Stimulated activated CD4-positive, alpha-beta T cell treated with anti-CD3 and anti-CD28 coated beads, Interleukin-15, amount 100 ng/mL, for 1 hour (primary cell): ENCODE measurements at places on chromosomes 5 and 9.
A peak's percentile ranks its signal among the peaks of the same experiment; 100 is the strongest.

DNA sequence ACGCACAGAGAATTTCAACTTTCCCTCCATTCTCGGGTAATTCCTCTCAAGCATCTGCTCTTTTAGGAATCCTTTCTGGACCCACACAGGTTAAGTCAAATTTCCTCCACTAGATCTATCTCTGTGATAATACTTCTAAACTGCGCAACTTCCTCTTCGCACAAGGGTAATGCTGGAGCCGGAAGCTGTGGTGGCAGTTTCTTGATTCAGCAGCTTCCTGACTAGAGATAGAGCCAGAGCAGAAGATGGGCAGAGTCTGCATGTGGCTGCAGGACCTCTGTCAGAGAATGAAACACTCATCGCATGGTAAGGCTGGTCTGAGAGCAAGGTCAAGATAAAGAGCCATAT is 11.1 kb upstream of the CDC42SE2 start:
- DNase-seq: peak; percentile 35

- DNase-seq: no peak
These were observed 210.1 kb upstream of the TRIM32 start for GRCh38 chr9:116476935-116477381.

- DNase-seq: no peak
These were observed 531 bp downstream of the ABO start for GRCh38 chr9:133274236-133275104.

- DNase-seq: no peak
These were observed 33.7 kb downstream of the LHX3 start for GRCh38 chr9:136171009-136171800.

DNA sequence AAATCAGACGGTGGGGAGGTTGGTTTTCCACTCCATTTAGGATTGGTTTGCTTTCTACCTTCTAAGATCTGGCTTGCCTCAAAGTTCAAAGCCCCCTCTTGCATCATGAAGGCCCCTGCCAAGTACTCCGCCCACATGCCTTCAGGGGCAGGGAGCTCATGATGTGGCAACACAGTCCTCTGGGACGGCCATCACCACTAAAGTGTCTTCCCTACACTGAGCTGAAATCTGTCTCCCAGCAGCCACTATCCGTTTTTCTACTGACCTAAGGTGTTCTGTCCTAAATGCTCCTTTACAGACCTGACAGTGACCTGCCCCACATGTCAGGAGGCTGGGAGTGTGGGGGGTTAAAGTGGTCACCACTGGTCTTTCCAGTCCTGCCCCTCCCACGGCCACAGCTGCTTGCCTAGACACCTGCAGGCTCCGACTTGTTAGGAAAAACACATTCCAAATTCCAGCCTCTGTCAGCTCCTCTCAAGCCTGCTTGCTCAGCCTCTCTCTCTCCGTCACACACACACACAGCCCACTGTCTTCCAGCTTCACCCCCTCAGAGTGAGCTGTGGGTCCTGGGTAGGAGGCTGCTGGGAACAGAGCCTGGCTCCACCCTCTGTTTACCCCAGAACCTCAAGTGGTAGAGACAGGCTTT is 44.9 kb downstream of the SHB start:
- DNase-seq: no peak

DNA sequence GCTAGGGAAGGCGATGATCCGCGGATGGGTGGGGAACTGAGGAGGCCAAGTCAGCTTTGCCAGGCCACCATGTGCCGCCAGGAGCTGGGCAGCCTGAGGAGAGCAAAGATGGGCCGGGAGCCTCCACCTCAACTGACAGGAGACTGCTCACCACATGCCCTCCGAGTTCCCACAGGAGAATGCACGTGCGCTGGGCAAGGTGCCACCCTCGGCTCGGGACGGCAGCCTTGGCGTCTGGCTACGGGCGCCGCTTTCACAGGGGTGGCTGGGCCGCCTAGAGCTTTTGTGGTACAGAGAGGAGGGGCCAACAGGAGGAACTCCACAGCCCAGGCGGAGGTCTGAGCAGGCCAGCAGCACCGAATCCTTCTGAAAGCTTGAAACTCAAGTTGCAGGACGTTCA is 5.3 kb upstream of the TBC1D9B start:
- DNase-seq: no peak

DNA sequence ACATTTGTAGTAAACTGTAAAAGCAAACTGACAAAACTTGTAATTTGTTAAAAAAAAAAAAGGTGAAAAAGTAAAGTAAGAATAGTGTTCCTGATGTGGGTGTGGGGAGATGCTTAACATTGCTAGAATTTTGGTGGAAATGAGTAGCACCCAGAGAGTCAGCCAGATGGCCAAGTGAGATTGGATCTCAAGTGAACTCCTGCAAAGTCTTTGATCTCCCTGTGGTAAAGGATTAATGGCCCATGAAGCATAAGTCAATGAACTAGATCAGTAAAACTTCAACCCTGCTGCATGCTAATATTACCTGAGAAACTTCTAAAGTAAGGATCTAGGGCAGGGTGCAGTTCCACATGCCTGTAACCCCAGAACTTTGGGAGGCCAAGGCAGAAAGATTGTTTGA is 19.0 kb upstream of the FAM169A start:
- DNase-seq: no peak

GRCh38 chr5:103207011-103207410 is 51.6 kb upstream of the MACIR start:
- DNase-seq: no peak

DNA sequence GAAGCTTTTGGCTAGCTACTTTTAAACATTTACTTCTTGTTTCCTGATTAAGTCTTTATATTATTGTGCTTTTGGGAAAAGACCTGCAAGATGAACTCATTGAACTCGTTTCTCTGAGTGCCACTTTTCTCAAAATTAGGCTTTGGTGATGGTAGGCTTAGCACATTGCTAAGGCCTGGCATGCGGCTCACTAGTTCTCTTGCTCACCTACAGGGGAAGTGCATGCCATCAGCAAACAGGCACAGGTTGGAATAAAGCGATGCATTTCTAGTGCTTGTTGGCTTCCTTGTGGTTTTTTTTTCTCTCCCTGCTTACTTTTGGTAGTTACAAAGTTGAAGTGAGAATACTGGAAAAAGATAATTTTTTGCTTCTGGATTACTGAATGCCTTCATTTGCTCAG is 41.4 kb downstream of the TLE4 start:
- no peak for DNase-seq

GRCh38 chr9:124852829-124853531 is at the start of gene WDR38:
Gene WDR38 (plus strand): TSS chr9:124853460. CDS start chr9:124853532, 72 bp downstream.
- peak; percentile 63 for DNase-seq

DNA sequence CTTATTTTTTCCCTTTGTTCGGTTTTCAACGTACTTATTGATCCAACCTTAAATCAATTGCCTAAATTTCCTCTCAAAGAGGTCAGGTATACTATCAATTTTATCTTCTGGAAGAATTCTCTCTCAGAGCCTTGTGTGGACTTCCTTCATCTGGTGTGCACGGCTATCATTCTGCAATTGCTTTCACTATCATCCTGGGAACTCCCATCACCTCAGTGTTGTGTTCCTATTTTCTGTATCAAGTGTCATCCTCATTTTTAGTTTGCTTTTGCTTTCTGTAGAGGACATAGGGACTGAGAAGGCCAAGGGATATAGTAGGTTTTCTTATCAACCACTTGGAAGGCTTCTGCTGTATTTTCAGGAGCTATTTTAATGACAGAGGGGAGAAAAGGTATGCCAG is 11.3 kb downstream of the STOM start:
- no peak for DNase-seq

DNA sequence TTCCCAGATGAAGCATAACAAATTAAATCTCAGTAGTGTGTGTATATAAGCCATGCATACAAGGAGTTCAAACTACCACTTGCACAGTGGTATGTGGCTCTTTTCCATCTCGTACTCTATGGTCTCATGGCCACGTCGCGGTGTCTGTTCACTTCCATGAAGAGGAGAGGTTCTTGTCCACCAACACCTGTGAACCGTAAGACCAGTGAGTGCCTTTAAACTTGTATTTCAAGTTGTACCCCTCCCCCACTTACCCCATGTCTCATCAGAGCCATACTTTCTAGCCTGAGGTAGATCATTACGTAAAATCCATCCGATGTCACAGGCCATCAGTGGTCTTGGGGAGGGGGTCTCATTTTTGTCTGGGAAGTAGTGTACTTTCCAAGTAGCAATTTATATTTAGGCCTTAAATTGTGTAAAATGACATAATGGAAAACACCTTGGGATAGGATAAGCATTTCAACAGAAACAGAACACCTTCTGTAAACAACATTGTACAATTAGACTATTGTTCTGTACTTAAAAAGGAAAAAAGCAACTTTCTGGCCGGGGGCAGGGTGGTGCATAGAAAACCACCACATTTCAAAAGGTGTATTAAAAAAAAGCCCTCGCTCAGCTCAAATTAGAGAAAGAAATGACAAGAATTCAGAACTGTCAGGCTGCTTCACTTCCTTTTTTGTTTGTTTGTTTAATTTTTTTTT is 163.0 kb downstream of the SMARCA2 start:
- no peak for DNase-seq

DNA sequence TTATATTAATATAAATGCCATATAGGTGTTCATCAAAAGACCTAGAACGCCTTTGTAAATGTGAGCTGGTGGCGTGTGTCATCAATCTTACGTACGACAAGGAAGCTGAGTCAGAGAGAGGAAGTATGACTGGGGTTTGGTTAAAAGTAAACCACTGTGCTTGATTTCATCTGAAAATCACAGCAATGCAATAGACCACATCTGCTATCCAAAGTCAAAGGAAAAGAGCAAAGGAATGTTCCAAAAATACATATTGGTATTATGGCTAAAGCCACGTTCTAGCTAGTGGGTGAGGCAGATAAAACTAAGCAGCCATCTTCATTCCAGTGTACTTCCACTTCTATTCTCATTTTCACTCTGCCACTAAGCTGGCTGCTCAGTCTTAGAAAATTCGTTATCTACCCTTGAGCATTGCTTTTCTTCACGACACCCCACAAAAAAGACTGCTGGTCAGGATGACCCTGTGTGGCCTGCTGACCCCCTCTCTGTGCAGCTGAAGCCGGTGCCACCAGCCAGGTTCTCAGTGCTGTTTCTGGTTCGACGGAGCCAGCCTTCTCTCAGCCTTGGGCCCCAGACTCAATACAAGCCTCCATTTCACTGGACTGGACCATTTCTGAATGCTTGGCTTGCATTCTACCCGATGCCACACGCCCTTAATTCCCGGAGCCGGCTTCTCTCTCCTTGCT is 23.8 kb downstream of the SHC3 start:
- no peak for DNase-seq

- DNase-seq: no peak
These were observed 328.6 kb downstream of the CYLC2 start for GRCh38 chr9:103323699-103324098.

DNA sequence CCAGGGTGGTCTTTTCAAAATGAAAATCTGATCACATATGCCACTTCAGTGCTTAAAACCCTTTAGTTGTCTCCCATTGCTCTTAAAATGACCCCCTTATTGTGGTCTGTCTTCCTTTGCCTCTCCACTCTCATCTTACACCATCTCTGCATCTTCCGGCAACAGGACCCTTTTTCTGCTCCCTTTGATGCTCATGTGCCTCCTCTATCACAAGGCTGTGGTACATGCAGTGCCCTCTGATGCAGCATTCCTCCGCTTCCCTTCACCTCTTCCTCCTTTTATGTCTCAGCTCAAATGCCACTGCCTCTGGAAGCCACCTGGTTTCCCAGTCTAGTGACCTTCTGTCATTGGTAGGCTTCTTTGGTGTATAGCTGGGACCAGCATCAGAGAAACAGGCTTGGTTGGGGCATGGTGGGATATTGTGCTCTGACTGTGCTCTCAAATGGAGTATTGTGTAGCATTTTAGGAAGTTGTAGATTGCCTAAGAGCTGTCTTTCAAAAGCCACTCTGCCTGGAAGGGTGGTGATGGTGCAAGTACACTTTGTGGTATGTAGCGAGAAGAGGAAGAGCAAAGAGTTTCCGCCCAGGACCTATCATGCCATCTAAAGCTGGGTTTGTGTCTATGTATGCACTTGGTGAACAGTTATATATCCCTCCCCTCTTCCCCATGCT is 28.1 kb downstream of the ARHGAP26 start:
- no peak for DNase-seq

DNA sequence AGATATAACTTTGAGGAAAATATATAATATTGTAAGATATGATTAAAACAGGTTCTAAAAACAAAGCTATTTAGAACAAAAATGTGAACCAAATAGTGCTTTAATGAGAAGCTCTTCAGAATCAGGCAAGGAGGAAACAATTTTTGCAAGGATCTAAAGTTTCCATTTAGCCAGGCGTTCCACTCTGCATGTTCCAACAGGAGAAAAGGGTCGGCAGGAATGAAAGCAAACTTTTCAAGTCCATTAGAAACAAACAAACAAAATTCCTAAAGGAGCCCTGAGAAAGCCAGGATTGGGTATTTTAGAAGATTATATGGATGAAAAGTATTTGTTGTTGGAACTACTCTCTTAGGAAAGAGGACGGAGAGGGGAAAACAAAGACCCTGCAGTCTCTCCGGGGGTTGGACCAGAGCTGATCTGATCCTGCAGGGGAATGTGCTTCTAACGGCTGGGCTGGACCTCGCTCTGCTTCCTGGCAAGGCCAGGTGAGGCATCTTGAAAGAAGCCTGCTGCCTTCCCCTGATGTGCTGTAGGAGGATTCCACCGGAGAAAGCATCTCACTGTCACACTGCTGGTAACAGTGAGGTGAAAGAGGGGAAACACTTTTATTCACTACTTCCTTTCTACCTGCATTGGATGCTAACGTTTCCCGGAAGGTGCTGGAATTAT is 94.6 kb downstream of the PRRT1B start:
- no peak for DNase-seq

DNA sequence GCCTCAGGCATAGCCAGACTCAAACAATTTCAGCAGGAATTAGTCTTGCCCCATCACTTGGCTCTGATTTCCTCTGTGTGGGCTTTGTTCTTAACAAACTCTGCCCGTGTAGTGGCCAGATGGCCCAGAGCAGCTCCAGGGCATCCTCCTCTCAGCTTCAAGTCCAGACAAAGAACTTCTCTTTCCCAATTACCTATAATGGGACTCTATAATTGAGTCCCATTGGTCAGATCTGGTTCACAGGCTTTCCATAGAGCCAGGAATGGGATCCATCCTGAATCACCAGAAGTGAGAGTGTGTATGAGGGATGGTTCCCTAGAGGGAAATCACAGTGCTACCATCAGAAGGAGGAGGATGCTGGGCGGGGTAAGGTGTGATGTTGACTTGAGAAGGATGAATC is 515.8 kb downstream of the KIF4B start:
- no peak for DNase-seq

GRCh38 chr9:133275105-133276000 is at the start of gene ABO:
Gene ABO (minus strand): TSS chr9:133275201.
- DNase-seq: no peak

DNA sequence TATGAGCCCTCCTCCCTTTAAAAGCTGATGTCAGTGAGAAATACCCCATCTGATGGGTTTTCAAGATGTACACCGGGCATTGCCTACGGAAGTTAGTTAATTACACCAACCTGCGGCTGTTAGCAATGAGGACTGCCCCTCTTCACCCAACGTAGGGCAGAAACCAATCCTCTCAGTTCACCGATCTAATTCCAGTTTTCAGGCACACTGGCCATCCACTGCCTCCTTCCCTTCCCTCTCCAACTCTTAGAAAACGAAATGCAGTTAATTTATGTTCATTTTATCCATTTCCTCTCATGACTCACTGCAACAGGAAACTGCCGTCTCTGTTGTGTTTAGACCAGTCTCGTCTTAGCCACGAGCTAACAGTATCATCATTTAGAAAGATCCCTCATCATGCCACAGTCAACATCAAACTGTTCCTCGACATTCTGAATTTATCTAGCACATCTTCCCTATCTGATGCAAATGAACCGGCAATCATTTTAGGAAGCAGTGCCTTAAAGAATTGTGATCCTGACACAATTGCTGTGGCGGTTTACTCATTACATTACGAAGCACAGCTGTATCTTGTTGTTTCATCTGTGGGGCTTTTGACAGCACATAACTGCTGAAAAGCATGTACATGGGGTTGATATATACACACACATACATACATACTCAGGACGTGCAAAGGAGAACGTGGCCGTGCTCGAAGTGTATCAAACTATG is 168.6 kb downstream of the EFNA5 start:
- no peak for DNase-seq
